ENCODE measurements at places on chromosomes 11 and 22.

DNA sequence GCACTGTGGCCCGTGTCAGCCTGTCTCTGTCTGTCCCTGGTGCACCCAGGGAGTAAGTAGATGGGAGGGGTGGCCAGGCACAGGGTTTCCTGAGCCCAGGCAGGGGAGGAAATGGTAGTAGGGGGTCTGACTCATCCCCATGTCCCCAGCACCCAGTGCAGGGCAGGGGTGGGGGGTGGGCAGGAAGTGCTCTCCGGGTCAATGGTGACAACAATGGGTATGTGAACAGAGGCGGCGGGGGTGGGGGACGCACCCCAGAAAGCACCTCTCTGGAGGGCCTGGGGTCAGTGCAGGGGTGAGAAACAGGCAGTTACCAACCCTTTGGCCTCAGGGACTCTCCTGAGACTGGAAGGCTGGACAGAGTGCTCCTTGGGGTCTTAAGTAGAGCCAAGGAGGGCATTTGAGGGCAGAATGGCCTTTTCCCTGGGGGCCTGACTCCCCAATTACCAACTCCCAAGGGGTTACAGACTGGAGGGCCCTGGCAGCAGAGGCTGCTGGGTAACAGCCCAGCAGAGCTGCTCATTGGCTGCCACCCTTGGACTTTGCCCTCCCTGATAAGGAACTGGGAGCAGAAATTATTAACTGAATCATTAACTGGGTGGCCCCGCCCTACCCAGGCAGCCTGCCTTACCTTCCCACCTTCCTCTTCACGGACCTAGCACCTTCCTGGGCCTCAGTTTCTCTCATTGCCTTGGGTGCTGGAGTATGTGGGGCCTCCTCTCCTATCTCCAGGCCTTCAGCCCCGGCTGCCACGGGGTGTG lies 4.2 kb downstream of the MYRF start:
- no peaks in the 10 kb centered on the region for H3K27me3 ChIP-seq
- no peaks in the 10 kb centered on the region for H3K36me3 ChIP-seq
- H3K4me3 ChIP-seq = no peak overlapping the region

DNA sequence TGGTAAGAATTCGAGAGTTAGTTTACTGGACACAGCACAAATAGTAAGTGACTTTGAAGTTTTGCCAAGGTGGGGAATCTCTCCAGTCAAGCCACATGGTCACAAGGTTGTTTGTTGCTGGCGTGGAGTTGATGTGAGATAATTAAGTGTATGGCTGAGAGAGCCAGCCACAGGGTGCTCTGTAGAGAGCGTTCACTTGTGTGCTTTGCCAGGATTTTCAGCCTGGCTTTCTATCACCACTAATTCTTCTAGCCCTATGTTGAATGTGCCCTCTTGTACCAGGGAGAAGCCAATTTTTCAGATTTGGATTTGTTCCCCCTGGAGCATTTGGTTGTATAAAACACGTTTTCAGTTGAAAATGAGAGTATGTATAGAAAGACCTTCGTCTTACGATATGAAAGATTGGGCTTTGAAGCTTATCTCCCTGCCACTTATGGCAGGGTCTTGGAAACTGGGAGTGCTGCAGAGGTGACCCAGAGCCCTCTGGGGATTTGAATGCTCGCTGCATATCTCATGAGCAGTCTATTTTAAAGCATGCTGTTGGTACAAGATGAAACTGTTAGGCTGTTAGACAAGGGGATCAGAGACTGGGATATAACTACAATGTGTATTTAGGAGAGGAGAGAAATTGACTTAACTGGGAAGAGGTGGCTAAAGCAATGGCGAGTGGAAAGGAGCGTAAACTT lies 28.6 kb downstream of the CSRP3 start:
- H3K27ac ChIP-seq = no peak overlapping the region
- no peaks in the 10 kb centered on the region for H3K27me3 ChIP-seq
- H3K4me1 ChIP-seq = no peaks in the 10 kb centered on the region
- H3K36me3 ChIP-seq = no peaks in the 10 kb centered on the region

DNA sequence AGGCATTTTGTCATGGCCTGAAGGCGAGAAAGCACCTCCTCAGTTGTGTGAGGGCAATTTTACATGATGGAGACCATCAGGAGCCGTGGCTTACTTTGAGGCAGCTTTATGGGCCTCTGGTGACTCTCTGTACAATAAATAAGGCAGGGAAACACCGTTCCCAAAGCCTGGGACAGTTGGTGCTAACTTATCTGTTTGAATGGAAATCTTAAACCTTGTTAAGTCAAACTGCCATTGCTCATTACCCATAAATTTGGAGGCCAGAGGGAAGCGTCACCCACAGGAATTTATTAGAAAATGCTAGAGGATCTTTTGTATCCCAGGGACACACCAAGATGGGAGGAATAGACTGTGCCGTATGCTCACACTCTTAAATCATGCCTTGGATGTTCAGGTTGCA lies 1156.9 kb downstream of the BRD1 start:
- no peaks in the 10 kb centered on the region for H3K4me1 ChIP-seq
- H3K36me3 ChIP-seq = no peaks in the 10 kb centered on the region
- H3K4me3 ChIP-seq = no peak overlapping the region
- DNase-seq = no peak
- H3K27ac ChIP-seq = no peak overlapping the region
- H3K27me3 ChIP-seq = no peaks in the 10 kb centered on the region

DNA sequence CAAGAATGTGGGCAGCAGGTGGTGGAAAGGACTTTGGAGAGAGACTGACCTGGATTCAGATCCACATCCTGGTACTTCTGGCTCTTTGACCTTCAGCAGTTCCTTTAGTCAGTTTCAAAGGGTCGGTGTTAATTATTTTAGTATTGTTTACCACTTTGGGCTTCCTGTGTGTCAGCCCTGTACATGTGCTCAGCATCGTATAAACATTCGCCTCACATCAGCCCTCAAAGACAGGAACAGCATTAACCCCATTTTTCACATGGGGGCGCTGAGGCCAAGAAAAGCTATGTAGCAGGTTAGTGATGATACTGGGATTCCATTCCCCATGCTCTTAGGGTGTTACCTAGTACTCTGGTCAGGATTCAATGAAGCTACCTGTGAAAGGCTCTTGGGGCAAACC lies 72.1 kb upstream of the YWHAH start:
- no peaks in the 10 kb centered on the region for H3K36me3 ChIP-seq
- no peaks in the 10 kb centered on the region for H3K27me3 ChIP-seq
- H3K4me1 ChIP-seq = no peaks in the 10 kb centered on the region
- H3K4me3 ChIP-seq = no peak overlapping the region

- no peak overlapping the region for H3K27ac ChIP-seq
- no peak overlapping the region for H3K4me3 ChIP-seq
- no peak for DNase-seq
Measured at GRCh38 chr11:132771746-132772145, 760.6 kb downstream of the OPCML start.

GRCh38 chr11:79119491-79120284 lies 321.1 kb downstream of the TENM4 start:
- H3K27ac ChIP-seq = no peak overlapping the region
- no peaks in the 10 kb centered on the region for H3K4me1 ChIP-seq
- H3K27me3 ChIP-seq = no peaks in the 10 kb centered on the region
- no peaks in the 10 kb centered on the region for H3K36me3 ChIP-seq

DNA sequence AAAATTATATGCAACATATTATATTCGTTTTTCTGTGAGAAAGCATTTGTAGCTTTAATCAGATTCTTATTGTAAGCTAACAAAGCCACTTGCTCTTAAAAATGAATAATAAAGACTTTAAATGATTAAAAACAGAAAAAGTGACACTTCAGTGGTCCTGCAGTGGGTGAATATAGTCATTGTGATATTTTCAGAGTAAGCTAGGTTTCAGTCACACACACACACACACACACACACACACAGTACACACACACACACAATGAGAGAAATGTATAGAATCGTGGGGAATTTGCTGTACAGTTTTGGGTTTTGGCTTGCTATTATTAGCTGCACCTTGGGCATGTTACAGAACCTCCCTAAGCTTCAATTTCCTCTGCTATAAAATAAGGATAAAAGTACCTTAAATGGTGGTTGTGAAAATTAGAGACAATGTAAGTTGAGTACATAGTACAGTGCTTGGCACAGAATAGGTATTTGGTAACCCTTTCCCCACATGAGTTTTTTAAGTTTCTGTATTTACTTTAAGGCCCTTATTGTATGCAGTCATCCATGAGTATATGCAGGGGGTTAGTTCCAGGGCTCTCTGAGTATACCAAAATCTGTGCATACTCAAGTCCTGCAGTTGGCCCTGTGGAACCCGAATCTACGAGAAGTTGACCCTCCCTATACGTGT lies 39.8 kb downstream of the CSTPP1 start:
- H3K4me1 ChIP-seq = no peaks in the 10 kb centered on the region
- no peak overlapping the region for H3K27ac ChIP-seq
- no peaks in the 10 kb centered on the region for H3K27me3 ChIP-seq
- no peak for DNase-seq

- no peaks in the 10 kb centered on the region for H3K27me3 ChIP-seq
- H3K4me1 ChIP-seq = peaks cover 32% of the 10 kb centered on the region
- no peak overlapping the region for H3K4me3 ChIP-seq
- H3K27ac ChIP-seq = peak overlapping the region; percentile 30
- no peak for DNase-seq
- no peaks in the 10 kb centered on the region for H3K36me3 ChIP-seq
Measured at GRCh38 chr11:72014761-72015320, 16.1 kb downstream of the IL18BP start.

- DNase-seq = no peak
- no peaks in the 10 kb centered on the region for H3K27me3 ChIP-seq
Measured at GRCh38 chr11:66970807-66971442, 4.2 kb upstream of the C11orf86 start.

GRCh38 chr11:126880872-126881271 lies 119.7 kb downstream of the KIRREL3 start:
- no peaks in the 10 kb centered on the region for H3K36me3 ChIP-seq
- no peak overlapping the region for H3K4me3 ChIP-seq
- no peaks in the 10 kb centered on the region for H3K4me1 ChIP-seq
- H3K27ac ChIP-seq = no peak overlapping the region
- no peaks in the 10 kb centered on the region for H3K27me3 ChIP-seq

DNA sequence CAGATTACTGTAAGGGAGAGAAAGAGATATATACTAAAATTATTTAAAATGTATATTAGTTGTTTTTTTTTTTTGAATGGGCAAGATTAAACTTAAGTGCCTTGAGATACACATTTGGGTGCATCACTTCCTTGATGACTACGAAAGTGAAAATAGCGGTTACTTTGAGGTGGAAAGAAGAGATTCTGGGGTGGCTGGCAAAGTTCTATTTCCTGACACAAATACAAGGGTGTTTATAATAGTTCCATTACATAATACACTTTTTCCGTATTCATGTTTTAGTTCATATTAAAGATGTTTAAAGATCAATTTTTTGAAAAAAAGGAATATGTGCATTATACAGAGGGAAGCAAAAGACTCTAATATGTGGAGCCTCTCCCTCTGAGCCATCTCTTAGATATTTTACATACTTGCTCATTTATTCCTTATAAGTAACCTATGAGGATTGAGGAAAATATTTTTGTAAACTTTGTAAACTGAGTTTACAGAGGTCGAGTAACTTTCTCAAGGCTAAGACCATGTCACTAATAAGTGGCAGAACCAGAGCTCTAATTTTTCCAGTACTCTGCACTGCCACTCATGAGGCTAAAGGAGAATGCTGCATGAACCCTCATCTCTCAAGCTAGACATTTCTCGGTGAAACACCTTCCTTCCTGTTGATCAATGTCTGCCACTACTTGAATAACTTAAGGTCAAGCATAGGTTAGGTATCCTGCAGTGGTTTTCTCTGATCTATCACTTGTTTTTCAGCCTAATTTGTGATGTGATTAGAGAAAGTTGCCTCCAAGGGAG lies 58.6 kb downstream of the DDIAS start:
- H3K27ac ChIP-seq = no peak overlapping the region
- H3K4me3 ChIP-seq = no peak overlapping the region
- no peaks in the 10 kb centered on the region for H3K4me1 ChIP-seq
- no peak for DNase-seq
- no peaks in the 10 kb centered on the region for H3K27me3 ChIP-seq
- no peaks in the 10 kb centered on the region for H3K36me3 ChIP-seq

GRCh38 chr11:105236664-105237063 lies 97.1 kb upstream of the CARD18 start:
- H3K4me3 ChIP-seq = no peak overlapping the region
- DNase-seq = no peak
- no peaks in the 10 kb centered on the region for H3K27me3 ChIP-seq
- H3K4me1 ChIP-seq = no peaks in the 10 kb centered on the region
- H3K36me3 ChIP-seq = no peaks in the 10 kb centered on the region
- H3K27ac ChIP-seq = no peak overlapping the region

DNA sequence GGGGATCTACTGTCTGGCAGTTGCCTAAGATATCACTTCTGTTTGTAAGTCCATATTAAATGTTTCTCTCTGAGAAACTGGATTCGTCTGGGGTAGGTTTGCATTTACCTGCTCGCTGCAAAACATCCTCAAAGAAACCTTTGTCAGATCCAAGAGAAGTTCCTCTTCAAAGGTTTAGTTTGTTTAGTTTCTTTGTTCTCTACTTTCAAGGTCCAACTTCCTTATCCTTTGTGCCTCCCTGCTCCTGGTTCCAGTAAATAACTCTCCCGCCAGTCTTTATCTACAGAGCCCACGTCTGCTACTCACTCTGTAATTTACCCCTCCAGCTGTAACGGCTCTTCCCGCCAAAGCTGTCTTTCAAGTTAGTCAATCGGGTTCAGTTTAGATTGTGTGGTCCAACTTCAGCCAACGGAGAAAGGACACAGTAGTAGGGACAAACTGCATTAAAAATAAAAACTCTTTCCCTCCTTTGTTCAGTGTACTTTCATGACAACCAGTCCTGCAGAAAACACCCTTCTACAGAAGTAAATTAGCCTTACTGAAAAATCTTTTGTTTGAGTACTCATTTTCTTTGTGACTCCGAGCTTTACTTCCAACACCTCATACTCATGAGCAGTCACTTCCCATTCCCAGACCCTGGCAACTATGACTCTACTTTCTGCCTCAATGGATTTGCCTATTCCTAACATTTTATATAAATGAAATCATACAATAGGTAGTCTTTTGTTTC lies 41.0 kb downstream of the TMPRSS5 start:
- H3K4me1 ChIP-seq = no peaks in the 10 kb centered on the region
- no peak overlapping the region for H3K27ac ChIP-seq
- no peak overlapping the region for H3K4me3 ChIP-seq

DNA sequence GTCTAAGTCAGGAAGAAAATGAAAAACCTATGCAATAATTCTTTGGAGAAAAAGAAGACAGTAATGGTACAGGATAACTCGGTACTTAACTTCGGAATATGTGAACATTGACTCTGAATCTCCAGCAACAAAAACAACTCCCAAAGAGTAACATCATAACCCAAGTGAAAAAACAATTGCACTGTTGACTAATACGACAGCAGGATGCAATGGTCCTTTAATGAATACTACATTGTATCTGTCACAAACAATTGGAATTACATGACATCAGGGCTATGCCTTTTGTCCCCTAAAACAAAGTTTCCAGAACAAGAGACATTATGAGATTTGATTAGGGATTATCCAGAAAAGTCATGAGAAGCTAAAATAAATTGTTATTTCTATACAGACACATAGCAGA lies 1065.9 kb downstream of the LRRC4C start:
- H3K36me3 ChIP-seq = no peaks in the 10 kb centered on the region
- no peaks in the 10 kb centered on the region for H3K4me1 ChIP-seq
- H3K27me3 ChIP-seq = no peaks in the 10 kb centered on the region
- no peak overlapping the region for H3K27ac ChIP-seq
- no peak for DNase-seq
- H3K4me3 ChIP-seq = no peak overlapping the region
